ENCODE measurements at places on chromosomes 3 and 15.

DNA sequence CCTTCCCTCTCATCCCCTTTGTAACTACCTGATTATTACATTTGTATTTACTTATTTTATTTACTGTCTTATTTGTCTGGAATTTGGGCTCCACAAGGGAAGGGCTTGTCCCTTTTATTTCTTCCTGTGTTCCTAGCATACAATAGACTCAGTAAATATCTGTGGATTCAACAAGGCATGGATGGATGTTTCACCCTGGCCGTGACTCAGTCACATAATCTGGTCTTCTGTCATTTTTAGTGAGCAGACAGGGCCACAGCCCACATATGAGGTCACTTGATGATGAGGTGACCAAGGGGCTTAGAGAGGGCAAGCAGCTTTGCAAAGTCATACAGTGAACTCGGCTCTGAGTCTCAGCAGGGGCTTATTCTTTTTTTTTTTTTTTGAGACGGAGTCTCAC is 7.8 kb upstream of the DAG1 start:
- no peak for DNase-seq

GRCh38 chr15:53328341-53328740 is 431.1 kb downstream of the WDR72 start:
- DNase-seq: no peak

- DNase-seq: no peak
These were observed 4.6 kb downstream of the SHOX2 start for GRCh38 chr3:158101335-158102241.

DNA sequence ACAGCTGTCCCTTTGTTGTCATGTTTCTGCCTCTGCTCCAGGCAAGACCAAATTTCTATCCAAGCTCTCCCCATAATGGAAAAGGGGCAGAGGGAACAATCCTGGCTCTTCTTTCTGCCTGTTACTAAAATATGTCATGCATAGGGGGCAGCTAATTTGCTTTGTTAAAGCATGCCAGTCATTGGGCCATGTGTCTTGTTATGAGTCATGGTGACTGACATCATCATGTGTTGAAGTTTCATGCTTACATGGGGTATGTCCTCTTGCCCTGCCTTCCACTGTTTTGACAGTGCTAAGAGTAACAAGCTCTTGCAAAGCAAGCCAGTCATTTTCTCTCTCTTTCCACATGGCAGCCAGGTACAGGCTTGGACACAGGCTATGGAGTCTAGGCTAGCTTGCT is 268.9 kb downstream of the GABRB3 start:
- no peak for DNase-seq

DNA sequence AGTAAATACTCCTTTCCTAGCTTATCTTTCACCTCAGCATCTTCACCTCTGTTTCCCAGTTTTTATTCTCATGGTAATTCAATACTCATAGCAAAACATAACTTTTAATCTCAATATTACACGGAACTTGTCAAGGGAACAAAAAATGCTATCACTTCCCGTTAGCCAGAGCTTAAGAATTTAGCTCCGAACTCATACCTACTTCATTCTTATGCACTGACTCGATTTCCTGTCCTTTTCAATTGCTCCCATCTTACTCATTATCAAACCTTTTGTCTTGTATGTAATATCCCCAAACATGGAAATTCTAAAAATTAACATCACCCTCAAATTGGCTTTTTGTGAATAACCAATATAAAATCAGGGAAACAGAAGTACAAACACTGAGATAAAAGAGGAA is 28.2 kb downstream of the MYEF2 start:
- no peak for DNase-seq

Measured in lower leg skin (tissue), 4 donors.